ENCODE measurements at places on chromosomes 7 and 10.
A peak's percentile ranks its signal among the peaks of the same experiment; 100 is the strongest.

DNA sequence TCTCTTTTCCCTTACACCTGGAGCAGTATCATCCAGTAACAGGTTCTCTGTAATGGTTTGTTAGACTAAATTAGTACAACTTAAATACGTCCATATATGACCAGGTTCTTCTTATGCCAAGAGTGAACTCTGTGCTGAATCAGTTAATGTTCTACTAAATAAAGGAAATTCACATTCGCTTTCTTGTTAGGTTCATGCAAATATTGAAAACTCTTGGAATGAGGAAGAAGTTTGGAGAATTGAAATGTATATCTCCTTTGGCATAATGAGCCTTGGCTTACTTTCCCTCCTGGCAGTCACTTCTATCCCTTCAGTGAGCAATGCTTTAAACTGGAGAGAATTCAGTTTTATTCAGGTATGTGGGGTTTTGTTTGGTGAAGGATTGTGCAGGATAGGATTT, 15.3 kb upstream of the CFAP69 start:
- no peak for DNase-seq

GRCh38 chr10:26455567-26456315, 17.6 kb downstream of the APBB1IP start:
- DNase-seq = peak; percentile 26

DNA sequence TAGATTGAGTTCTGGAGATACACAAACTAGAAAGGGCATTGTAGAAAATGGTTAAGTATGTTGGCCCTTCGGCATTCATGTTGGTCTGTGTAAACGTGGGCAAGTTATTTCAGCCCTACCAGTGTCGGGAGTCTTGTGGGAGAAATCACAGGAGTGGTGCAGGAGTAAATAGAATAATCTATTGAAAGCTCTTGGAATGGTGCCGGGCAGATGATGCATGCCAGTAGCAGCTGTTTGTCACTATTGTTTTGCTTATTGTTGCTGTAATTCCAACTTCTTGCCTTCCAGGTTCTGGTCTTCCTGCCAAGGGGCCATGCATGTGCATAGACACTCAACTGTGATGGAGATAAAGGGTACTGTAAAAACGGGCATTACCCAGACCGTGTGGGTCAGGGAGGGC, 259.4 kb downstream of the CAMK1D start:
- DNase-seq = no peak

DNA sequence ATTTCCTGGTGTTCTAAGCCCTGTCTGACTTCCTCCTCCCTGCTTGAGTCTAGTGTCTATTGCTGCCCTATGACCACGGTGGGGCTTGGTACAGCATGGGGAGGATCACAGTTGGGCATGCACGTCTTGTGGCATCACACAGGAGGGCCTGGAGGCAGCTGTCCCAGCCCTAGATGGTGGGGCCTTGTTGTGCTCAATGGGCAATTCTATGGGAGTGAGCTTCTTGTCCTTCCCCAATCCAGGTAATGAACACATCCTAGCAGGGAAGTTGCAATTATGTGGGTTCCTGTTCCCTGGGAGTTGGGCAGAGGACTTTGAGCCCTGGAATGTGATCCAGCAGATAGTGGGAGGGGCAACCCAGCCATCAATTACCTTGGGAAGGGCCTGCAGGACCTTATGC, 10.8 kb upstream of the FAM3C start:
- DNase-seq = no peak

GRCh38 chr7:20064181-20064970, 152.8 kb downstream of the MACC1 start:
- DNase-seq = no peak

GRCh38 chr10:123558651-123559050, 107.5 kb upstream of the GPR26 start:
- no peak for DNase-seq

- no peak for DNase-seq
Measured at GRCh38 chr10:87865241-87865881, 1.9 kb downstream of the PTEN start.

- no peak for DNase-seq
Measured at GRCh38 chr7:107495516-107495915, 25.7 kb downstream of the GPR22 start.

- DNase-seq = no peak
Measured at GRCh38 chr7:111424768-111425167, 137.5 kb downstream of the IMMP2L start.

GRCh38 chr10:61994405-61995219, 93.1 kb downstream of the ARID5B start:
- DNase-seq = no peak

GRCh38 chr7:98280296-98280695, 1.2 kb upstream of the BRI3 start:
- no peak for DNase-seq

- DNase-seq = no peak
Measured at GRCh38 chr10:44385026-44385695, at the start of gene CXCL12. TSS of gene CXCL12 (minus strand) at chr10:44385097. CDS start at chr10:44385005, 92 bp downstream.
